T-cell (primary cell): ENCODE measurements at places on chromosomes 7 and 10. TPM values are rescaled to one million over a fixed set of nuclear protein-coding genes. Genes with fewer than 3 reads are reported as not detected.

Gene POR
- total RNA-seq: 58.8 TPM

Gene LHFPL3
- total RNA-seq: not detected

Gene ST8SIA6
- 1.6 TPM for total RNA-seq

Gene SPDYE5
- total RNA-seq: not detected
